Upper lobe of right lung (tissue), 1 donor: ENCODE measurements at places on chromosomes 7 and 10.

DNA sequence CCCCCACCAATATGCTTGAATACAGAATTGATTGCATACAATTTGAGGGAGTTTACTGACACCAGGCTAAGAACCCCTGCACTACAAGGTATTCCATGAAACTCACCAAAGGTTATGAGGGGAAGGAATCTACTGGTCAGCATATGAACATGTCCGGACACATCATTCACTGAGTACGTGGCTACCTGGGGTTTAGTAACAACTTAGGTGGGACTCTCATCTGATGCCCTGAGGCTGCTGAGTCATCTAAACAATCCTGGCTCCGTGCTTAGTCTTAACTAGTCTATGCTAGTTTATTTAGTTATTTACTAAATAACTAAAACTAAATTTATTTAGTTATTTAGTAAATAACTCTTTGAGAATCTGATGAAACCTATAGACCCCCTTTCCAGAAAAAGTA is 11.3 kb downstream of the PI4K2A start:
- DNase-seq: no peak

- no peak for DNase-seq
Observed at GRCh38 chr7:108069646-108070045, 60.5 kb downstream of the LAMB4 start.

- peak; percentile 34 for DNase-seq
Observed at GRCh38 chr7:3000566-3000965, 43.1 kb downstream of the CARD11 start.

- no peak for DNase-seq
Observed at GRCh38 chr10:64503429-64503828, 982.2 kb downstream of the REEP3 start.

- DNase-seq: no peak
Observed at GRCh38 chr7:123555484-123555883, 2.1 kb downstream of the NDUFA5 start.

GRCh38 chr10:34495938-34496337 is 319.2 kb downstream of the PARD3 start:
- DNase-seq: no peak

- DNase-seq: no peak
Observed at GRCh38 chr10:90148116-90148855, 446.9 kb downstream of the KIF20B start.

- DNase-seq: no peak
Observed at GRCh38 chr7:140080919-140081318, 18.2 kb upstream of the PARP12 start.

DNA sequence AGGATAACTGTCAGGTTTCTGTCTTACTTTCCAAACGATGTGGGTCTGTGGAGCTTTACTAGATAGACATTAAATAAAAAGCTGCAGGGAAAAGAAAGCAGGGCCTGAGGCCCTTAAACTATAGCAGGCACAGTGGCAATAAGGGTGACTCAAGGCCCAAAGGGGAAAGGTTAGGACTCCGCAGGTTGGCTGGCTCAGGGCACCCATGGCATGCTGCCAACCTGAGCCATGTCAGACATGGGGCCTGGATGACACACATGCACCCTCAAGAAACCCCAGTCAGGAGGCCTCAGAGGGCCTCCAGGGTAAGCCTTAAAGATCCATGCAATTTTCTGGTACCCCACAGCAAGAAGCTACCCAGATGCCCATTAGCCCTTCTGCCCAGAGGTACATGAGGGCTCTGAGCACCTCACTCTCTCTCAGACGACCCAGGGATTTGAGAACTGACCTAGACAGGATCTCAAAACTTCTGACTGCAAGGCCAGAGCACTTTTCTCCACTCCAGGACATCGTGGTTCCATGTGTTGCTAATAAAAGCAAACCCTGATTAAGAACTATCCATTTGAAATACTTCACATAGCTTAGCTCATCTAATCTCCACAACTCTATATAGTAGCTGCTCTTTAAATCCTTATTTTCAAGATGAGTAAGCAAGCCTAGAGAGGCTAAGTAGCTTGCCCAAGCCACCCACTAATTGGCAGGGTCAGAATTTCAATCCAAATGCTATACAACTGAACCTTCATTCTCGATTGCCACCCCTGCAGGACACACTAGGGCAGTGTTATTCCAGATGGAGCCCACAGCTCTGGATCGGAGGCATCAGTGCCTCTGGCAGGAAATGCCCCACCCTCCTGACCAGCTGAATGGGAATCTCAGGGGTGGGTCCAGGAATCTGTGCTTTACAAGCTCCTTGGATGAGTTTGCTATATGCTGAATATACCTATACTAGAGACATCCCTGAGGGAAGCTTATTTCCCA is 132.5 kb upstream of the EFCAB10 start:
- no peak for DNase-seq
